ENCODE measurements at places on chromosomes 1 and 21. TPM values are rescaled to one million over a fixed set of nuclear protein-coding genes. Genes with fewer than 3 reads are reported as not detected.
A peak's percentile ranks its signal among the peaks of the same experiment; 100 is the strongest.

- no peak for DNase-seq
These were observed 42.9 kb upstream of the SLC44A3 start for GRCh38 chr1:94777281-94777680.

DNA sequence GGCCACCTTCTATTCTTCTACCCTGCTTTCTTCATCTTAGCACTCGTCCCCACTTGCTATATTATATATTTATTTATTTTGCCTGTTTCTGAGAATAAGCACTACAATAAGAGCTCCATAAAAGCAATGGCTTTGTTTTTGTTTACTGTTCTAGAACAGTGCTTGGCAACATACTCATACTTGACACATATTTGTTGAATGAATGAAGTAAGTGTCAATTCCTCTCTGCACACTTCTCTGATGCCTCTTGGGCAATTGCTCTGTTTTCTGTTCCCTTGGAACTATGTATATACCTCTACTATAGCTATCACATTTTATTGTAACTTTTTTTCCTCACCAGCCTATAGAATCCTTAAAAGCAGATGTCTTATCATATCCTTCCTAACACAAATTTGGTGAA lies 7.5 kb upstream of the SLC19A2 start:
- DNase-seq: no peak

PSMB4 gene
- total RNA-seq: 279 TPM

DNA sequence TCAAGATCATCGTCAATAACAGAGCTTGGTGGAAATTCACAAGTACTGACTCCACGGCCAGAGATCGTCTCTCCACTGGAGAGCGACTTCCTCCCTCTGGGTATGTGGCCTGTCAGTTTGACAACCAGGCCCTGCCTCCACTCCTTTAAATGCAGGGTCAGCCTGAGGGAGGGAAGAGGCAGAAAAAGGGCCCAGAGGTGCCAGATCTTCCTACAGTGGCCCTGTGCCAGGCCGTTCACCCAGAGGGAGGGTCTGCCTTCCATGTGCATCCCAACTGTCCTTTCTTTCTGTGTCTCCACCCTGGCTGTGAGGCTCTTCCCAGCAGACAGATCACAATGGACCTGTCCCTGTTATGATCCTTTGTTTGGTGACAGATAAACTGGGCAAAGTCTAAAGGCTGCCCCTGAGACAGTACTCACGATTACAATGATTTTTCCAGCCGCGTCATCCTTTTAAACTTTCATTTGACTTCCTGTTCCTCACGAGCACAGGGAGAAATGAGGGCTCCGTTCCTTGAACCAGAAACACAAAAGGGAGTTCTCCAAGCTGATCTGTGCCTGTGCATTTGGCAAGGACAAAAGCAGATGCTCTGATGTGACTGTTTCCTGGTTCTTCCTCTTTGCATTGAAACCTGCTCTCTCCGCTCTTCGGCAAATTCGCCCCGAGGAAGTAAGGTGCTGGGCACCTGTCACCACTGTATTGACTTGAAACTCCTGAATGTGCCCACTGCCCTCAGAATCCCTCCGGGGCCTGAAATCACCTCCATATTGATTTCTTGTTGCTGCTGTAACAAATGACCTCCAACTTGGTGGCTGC lies 126.7 kb downstream of the PGBD5 start:
- DNase-seq: no peak

GRCh38 chr1:220873868-220874655 lies 5.2 kb upstream of the HLX start:
- peak; percentile 50 for DNase-seq

KCNH1 gene
- total RNA-seq: 0.21 TPM

SLC35D1 gene
- total RNA-seq: 12.3 TPM

GRCh38 chr1:109649491-109649914 lies 6.4 kb upstream of the GSTM4 start:
- DNase-seq: no peak

DNA sequence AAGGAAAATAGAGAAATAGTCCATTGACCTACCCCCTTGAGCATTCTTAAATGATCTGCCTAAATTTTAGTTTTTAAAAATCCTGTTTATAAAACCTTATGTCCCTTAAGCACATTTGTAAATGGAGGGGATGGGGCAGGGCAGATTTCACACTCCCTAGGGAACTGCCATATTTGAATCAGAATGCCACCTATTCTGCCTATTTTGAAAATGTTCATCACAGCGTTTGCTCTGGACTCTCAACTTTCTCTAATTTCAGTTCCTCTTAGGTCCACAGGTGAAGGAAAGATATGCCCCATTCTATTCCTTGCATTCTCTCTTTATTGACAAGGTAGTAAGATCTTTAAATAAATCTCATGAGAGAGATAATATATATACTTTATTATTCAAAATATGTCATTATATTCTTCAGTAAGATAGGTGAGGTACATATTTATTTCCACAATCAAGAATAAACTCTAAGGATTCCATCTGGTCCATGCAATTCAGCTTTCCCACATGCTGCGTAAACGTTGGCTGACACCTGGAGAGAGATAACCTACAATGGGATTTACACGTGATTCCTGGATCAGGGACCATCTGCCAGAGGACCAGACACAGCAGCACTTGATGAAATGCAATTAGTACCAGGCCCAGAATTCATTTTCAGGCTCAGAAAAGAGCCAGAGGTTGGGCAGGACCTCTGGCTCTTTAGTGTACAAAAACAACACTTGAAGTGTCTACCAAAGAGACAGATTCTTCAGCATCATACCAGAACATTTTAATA lies 1.2 kb upstream of the LPGAT1 start:
- no peak for DNase-seq

GRCh38 chr21:27569091-27569490 lies 602.2 kb upstream of the ADAMTS5 start:
- DNase-seq: no peak

- DNase-seq: peak; percentile 47
These were observed 4.0 kb upstream of the GPR3 start for GRCh38 chr1:27388337-27389005.

GRCh38 chr21:45102391-45102932 lies 28.1 kb downstream of the ADARB1 start:
- DNase-seq: no peak

PLA2G2C gene
- not detected for total RNA-seq

PTPN22 gene
- not detected for total RNA-seq

DNA sequence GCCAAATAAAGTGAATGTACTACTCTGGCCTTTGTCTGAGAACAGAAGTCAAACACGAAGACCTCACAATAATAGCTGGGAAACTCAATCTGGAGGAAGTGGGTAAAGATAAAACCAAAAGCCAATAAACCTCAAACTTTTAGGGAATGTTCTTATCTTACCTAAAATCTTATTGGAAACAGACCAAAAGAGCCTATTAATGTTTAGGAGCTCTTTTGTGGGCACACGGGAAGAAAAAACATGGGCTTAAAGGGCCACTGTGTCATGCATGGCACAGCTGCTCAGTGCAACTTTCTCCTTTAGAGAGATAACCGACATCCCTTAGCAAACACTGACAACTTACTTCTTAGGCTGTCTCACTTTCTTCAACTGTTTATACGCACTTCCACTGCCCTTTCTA lies 16.1 kb downstream of the EIF2B3 start:
- no peak for DNase-seq

GRCh38 chr21:37668462-37669239 lies 247.6 kb downstream of the KCNJ6 start:
- no peak for DNase-seq

DNA sequence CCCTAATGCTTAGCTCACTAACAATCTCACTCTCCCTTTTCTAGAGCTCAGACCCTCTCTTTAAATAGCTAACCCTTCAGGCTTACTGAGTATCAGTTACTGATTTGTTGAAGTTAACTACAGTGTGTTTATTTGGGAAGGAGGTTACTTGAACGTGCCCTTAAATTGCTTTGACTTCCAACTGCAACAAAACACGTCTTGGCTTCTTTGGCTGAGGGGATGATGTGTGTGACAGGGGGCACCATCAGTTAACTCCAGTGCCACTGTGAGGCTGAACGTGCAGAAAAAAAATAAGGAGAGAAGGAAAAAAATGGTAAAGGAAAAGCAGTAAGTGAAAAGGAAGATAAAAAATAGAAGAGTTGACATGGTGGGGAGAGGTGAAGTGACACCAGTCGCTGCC lies 75.1 kb upstream of the NRIP1 start:
- DNase-seq: no peak

DNA sequence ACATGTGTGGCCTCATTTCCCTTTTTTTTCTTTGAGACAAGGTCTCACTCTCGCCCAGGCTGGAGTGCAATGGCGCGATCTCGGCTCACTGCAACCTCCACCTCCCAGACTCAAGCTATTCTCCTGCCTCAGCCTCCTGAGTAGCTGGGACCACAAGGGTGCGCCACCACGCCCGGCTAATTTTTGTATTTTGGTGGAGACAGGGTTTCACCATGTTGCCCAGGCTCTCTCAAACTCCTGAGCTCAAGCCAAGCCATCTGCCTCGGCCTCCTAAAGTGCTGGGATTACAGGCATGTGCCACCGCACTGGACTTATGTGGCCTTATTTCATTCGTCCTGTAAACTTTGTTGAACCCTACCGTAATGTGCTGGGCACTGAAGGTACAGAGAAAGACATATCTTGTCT lies 569 bp upstream of the WARS2 start:
- peak; percentile 26 for DNase-seq

LCE1A gene
- total RNA-seq: not detected

DNA sequence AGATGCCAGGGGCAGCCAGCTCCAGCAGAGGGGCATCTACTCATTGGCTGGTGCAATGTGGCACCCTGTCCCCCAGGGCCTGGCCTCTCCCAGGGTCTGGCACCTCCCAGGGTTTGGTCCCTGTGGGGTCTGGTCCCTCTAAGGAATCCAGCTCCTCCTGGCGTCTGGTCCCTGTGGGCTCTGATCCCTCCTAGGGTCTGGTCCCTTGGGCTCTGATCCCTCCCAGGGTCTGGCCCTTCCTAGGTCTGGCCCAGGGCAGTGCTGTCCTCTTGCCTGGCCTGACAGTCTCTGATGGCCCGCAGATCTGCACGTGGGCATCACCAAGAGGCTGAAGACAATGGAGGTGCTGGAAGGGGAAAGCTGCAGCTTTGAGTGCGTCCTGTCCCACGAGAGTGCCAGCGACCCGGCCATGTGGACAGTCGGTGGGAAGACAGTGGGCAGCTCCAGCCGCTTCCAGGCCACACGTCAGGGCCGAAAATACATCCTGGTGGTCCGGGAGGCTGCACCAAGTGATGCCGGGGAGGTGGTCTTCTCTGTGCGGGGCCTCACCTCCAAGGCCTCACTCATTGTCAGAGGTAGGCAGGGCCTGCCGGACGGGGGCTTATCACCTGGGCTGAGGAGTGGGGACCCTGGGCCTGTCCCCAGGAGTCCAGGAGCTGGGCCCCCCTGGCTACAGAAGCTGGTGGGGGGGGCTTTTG lies 73.9 kb downstream of the OBSCN start:
- no peak for DNase-seq

DNA sequence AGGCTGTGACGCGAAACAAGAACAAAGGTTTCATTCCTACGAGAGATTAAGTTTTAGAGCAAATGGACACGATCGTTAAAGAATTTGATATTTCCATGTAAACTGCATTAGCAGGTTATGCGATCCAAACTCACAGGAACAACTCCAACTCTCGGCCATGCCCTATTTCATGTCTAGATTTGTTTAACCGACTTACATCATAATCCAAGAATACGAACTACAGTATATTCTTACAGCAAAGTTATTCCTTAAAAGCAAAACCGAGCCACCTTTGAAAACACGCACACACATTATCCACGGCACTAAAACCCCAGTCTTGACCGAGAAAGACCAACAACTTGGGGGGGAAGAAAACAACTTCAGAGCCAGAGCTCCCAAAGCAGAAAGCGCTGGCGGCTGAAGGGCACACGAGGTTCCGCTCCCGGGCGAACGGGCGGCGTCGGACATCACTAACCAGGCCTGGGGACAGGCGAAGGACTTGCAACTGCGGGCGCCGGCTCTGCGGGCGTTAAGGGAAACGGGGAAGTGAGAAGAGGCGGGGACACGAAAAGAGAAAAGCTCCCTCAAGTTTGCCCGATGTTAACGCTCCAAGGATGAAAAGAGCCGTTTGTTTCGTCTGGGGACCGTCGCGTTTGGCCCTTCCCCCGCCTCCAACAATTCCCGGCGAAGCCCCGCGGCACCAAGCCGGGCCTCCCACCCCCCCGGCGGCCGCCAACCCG lies 690 bp downstream of the B3GALNT2 start:
- peak; percentile 34 for DNase-seq

DR1 gene
- total RNA-seq: 62.7 TPM

GRCh38 chr1:195738966-195739650 lies 869.1 kb downstream of the KCNT2 start:
- DNase-seq: no peak

- no peak for DNase-seq
These were observed 141.0 kb downstream of the HIVEP3 start for GRCh38 chr1:41777695-41778094.

GRCh38 chr1:110498270-110498669 lies 20.7 kb downstream of the KCNA10 start:
- DNase-seq: no peak

DNA sequence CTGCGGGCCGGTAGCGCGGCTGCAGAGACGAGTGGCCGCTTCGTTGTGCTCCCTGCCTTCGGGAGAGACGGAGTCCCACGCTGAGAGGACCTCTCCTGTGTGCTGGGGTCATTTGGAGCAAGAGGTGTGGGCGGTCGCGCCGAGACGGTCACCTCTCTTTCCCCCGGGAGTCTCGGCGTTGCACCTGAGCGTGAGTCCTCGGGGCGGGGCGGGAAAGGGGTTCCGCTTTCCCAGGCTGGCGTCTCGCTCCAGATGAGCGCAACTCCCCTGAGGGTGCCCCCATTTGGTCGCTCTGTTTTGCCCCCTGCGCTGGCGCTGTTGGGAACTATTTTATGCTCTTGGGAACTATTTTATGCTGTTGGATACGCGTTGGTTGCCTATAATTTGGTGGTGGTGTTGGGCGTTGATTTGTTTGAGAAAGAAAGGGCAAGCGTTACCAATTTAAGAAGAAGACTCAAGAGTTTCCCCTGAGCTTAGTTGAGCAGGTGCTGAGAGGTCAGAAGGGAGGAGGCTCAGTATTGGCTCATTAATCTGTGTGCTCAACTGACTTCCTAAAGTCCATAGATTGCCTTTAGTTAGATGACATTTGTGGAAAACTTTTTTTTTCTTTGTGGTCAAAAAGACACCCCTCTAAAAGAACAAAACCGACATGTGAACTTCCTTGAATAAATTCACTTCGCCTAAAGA lies 683 bp downstream of the LRRC8B start:
- peak; percentile 25 for DNase-seq

DNA sequence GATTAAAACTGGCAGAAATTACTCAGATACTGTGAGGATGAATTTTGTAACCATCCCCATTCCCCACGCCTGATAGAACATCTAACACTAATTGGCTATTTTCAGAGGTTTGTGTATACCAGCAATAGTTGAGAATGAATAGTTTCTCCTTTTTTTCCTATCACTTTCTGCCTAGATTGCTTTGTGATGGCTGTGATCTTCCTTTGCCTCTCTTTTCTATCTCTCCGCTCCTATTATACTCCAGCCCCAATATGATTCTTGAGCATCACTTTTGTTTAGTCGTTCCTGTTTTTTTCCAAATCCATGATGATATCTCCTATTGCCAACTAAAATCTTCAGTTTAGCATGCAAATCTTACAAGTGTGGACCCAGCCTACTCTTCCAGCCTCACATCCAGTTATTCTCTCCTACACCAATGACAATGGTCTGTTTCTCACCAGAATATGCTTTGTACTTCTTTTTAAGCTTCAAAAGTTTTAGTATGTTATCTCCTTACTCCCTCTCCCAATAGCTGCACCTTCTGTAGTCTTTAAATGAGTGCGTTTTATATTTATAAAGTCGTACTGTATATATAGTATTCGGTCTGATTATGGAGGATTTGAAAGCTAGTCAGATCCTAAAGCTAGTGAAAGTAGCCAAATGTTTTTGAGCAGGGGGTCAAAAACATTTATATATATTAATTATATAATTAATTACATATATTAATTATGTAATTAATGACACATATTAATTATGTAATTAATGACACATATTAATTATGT lies 25.2 kb downstream of the MAGI3 start:
- no peak for DNase-seq

- peak; percentile 49 for DNase-seq
These were observed 10.8 kb downstream of the MINDY1 start for GRCh38 chr1:150995896-150996295.
